GM12878 (cell line): ENCODE measurements at places on chromosomes 4 and X. TPM values are rescaled to one million over a fixed set of nuclear protein-coding genes. Genes with fewer than 3 reads are reported as not detected.

The GBA3 gene
- total RNA-seq = 0.19 and 0.41 TPM in 2 replicates

The ANOS1 gene
- total RNA-seq = 0.05 and 0.08 TPM in 2 replicates

The USP26 gene
- not detected in 2 replicates for total RNA-seq

The LRRC66 gene
- total RNA-seq = 0.11 and 0.13 TPM in 2 replicates

The MTMR8 gene
- 3.0 and 3.3 TPM in 2 replicates for total RNA-seq

The SERPINA7 gene
- not detected in 2 replicates for total RNA-seq

The ZIC3 gene
- total RNA-seq = not detected in 2 replicates

The SPIN2A gene
- total RNA-seq = 0.33 and 0.40 TPM in 2 replicates

GRCh38 chr4:1080961-1081688 is 32.2 kb downstream of the RNF212 start:
- no peak for DNase-seq

DNA sequence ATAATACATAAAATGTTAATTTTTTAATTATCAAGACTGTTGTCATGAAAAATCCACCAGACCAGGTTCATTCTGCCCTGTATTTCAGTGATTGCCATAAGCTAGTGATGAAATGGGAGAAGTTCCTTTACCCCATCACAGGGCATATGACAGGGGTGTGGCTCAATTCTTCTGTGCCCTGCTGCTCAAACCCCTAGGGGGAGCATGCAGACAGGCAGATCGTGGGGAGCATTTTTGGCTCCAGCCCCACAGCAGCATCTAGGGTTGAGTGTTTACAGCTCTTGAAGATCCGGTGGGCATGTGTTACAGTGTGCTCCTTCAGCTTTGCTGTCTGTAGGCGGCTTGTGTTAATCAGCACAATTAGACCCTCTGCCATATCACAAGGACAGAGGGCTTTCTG is 700.7 kb downstream of the PCDH18 start:
- no peak for DNase-seq

DNA sequence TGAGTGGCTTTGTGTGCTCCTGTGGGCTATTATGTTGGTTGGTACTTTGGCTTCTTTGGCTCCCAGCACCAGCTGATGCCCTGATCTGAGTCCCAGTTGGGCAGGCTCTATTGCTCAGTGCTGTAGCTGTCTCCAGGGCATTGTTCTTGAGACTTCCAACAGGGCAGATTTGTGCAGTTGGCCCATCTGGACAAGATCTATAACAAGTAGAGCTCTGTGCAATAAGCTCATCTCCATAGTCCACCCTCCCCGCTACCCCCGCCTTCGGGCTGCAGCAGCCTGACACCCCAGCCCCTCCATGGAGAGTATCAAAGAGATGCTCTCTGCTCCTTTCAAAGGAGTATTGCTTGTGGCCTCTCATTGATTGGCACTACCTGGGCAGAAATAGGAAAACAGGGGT is 5.8 kb upstream of the TMEM31 start:
- DNase-seq = no peak

DNA sequence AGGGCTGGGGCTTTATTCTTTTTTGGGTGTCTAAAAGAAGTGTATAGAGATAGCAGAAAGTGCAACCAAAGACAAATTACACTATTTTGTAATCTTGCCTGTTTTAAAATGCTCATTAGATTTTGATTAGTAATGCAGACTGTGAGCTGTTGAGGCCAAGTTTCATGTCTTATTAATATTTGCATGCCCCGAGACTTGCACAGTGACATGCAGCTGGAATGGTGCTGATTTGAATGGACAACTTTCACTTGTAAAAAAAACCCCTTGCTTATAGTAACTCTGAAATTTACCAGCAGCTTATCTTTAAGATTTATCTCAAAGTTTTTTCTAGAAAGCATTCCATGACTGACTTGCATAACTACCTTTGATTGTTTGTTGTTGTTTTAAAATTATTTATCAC is 835.1 kb upstream of the IGFBP7 start:
- no peak for DNase-seq

DNA sequence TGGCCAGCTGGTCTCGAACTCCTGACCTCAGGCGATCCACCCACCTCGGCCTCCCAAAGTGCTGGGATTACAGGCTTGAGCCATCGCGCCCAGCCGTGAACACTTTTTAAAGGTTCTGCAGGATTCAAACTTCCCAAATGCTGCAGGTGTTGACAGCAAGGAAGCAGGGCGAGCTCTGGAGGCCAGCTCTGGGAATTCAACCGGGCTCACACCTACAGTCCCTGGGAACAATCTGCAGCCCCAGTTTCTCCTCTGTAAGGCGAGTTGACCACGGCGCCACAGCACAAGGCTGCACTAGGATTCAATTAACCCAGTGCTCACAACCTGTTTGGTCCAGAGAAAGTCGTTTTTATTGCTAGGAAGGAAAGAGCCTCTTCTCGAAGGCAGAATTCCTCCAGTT is 1.6 kb downstream of the MTNR1A start:
- no peak for DNase-seq

DNA sequence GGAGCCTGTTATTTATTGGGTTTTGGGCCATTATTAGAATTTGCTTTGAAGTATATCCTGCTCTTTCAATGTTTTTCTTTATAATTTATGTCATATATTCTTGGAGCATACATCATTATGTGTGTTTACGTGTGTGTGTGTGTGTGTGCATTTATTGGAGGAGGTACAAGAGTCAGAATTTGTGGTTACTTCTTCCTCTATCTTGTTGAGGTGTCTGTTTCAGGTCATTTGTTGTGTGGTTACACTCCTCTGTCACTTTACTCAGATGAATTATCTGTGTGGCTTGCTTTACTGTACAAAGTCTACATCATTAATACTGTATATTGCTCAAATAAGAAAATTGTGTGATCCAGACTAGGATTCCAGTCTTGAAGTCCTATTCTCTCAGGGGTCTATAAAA is 1957.4 kb upstream of the TENM3 start:
- peak; percentile 34 for DNase-seq

GRCh38 chr4:21517126-21517859 is 431.3 kb downstream of the KCNIP4 start:
- no peak for DNase-seq

DNA sequence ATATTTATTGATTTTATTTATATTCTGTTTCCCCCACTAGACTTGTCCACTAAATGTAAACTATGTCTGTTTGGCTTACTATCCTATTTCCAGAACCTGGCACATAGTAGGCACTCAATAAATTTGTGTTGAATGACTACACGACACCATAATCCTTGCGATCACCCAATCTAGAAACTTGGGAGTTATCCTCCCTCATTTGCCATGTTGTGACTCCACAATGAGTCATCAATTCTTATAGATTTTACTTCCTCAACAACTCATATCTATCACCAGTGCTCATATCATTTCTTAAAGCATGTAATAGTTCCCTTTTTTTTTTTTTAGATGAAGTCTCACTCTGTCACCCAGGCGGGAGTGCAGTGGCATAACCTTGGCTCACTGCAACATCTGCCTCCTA is 39.9 kb upstream of the VAMP7 start:
- DNase-seq = no peak

DNA sequence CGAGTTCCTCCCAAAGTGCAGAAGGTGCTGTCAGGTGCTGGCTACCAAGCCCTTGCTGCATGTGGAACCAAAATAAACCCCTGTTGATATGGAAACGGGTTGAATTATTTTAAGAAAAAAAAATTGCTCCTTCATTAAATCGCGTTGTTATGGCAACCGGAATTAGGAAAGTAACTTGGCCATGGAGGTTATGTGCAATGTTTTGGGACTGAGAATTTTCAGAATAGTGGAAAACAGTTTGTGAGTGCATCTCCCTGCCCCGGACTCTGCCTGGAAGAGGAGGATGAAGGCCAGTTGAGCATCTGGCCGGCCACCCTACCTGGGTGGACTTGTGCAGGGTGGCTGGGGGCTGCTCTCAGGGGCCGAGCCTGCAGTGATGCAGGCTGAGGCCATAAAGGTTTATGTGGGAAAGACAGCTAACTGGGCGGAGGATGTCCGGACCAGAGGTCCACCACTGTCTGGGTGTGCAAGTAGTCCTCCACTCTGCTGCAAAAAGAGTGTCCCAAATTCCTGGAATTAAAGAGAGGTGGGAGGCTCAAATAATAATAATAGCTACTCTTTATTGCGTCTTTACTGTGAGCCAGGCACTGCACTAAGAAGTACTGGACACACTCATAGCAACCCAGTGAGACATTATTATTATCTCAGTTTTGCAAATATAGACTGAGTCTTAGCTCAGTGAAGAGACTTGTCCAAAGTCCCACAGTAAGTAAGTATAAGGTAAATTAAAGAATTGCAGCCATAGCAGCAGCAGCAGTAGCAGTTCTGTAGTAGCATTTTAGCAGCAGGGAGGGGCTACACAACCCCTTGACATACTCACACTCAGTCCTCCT is 20.6 kb downstream of the RTL5 start:
- DNase-seq = no peak

GRCh38 chr4:42904986-42905385 is 12.5 kb downstream of the GRXCR1 start:
- no peak for DNase-seq

GRCh38 chr4:95674521-95674981 is 125.8 kb upstream of the UNC5C start:
- no peak for DNase-seq

DNA sequence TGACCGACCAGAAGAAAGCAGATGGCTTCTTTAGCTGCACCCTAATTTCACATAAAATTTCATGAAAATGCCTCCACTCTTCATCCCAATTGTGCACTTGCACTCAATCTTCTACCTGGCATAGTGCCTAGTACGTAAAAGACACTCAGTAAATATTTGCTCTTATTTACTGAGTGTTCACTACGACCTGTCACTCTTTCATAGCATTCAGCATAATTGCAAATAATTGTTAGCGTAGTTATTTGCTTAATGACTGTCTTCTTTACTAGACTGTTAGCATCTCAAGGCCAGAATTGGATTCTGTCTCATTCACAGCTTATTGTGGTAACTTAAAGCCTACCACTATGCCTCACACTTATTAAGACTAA is 130.2 kb downstream of the ENOX2 start:
- no peak for DNase-seq

DNA sequence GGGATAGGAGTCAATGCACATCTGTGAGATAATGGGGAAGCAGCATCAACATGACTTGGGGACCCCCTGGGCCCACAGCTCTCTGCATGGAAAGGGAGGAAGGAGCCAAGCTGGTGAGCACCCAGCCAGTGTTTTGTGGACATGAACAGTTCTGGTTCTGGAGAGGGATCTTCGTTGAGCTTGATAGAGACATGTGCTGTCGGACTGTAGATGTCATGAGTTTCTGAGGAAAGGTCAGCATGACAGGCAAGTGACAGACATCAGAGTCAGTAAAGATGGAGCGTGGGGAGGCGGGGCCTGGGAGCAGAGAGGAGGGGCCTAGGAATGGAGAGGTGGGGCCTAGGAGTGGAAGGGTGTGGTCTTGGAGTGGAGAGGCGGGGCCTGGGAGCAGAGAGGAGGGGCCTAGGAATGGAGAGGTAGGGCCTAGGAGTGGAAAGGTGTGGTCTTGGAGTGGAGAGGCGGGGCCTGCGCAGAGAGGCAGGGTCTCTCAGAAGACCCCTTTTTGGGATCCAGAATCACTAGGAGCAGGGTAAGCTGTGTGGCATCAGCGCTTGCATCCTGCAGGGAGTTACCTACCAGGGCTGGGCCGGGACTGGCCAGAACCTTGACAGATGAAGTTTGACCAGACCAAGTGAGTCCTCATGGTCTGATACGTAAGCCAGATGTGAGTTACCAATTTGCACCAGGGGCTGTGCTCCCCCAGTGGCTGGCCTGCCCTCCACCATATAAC is 33.7 kb downstream of the PIGG start:
- DNase-seq = no peak

DNA sequence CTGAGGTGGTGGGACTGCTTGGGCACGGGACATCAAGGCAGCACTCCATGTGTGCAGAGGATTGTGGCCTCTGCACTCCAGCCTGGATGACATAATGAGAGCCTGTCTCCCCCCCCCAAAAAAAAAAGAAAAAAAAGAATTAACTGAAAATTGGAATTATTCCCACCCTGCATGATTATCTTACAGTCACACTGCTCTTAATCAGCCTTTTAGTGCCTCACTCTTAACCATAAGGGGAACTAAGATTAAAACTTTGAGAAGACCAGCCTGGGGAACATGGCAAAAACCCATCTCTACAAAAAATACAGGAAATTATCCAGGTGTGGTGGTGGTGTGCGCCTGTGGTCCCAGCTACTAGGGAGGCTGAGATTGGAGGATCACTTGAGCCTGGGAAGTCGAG is 94.6 kb downstream of the UBE2K start:
- DNase-seq = no peak

DNA sequence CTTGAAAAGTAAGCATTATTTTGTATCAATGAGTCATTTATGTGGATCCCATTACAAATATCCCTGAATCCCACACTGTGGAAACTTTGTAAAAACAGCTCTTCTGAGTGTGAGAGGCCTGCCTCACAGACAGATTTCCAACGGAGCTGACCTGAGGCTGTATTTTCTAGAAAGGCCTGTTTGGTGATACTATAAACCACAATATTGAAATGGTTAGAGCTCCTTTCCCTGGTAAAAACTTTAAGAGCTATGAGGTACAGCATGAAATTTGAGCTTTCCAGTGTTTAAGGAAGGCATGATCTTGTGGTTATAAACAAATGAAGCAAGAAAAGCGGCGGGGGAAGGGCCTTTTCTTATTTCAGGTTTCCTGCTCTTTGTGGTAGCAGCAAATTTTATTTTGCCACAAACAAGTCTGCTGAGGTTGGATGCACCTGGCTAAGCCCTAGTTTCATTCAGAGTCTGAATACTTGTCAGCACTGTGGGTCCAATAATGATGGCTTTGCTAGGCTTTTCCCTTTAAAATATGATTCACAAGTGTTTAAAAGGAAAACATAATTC is 86.8 kb upstream of the ETNPPL start:
- DNase-seq = peak; percentile 13

DNA sequence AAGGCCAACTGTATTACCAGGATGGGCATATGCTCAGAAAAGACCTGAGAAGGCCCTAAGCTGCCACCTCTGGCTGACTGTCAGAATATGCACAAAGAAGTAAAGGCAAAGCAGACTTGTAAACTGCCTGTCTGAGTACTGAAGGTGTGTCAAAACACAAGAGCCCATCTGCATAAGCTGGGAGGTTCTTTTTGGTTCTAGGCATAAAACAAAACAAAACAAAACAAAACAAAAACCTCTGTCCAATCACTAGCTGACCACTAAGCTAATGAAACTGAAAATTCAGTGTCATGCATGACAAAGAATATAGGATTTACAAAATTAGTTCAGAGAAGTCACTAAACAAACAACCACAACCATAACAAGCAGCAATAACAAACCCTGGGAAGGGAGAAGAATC is 20.6 kb downstream of the SH3D19 start:
- DNase-seq = no peak

GRCh38 chrX:110600745-110601310 is 194.8 kb downstream of the CHRDL1 start:
- no peak for DNase-seq

DNA sequence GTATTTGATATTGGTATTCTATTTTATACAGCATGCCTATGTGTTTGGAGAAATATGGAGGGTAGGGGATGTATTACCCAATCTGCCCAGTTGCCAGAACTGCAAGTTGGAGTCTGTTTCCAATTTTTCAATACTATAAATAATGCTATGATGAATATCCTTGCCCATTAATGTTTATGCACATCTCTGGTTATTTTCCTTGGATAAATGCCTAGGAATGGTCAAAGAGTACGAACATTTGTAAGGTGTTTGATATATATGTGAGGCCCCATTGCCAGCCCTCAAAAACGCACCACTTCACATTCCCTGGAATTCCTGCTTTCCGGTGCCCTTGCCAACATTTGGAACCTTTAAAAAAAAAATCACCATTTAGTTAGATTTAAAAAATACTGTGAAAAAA is 34.3 kb downstream of the CLDN34 start:
- DNase-seq = no peak
